T1000 (cell line): ENCODE measurements at places on chromosomes 4 and X.

DNA sequence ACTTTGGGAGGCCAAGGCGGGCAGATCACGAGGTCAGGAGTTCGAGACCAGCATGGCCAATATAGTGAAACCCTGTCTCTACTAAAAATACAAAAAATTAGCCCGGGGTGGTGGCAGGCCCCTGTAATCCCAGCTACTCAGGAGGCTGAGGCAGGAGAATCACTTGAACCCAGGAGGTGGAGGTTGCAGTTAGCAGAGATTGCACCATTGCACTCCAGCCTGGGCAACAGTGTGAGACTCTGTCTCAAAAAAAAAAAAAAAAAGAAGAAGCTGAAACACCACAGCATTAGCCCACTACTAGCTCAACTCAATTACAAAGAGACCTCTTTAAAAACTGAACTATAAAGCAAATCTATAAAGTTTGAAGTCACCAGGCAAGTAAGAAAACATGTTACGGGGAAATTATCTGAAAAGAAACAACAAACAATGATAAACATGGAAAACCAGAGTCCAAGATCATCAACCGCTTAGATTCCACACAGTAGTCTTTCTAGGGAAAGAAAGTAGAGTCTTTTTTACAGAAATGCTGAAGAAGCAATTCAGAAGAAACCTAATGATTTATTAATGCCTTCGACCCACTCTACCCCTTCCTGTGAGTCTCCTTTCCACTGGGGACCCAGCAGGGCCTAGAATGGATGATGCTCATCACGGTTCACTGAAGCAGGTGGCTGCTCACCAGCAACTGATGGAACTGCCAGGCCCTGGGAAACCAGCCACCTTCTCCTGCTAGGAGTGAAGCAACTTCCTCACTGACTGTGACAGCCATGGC, 6.6 kb downstream of the SAT1 start:
- DNase-seq = no peak

- no peak for DNase-seq
These were observed 237.7 kb downstream of the DCTD start for GRCh38 chr4:182679533-182679932.

DNA sequence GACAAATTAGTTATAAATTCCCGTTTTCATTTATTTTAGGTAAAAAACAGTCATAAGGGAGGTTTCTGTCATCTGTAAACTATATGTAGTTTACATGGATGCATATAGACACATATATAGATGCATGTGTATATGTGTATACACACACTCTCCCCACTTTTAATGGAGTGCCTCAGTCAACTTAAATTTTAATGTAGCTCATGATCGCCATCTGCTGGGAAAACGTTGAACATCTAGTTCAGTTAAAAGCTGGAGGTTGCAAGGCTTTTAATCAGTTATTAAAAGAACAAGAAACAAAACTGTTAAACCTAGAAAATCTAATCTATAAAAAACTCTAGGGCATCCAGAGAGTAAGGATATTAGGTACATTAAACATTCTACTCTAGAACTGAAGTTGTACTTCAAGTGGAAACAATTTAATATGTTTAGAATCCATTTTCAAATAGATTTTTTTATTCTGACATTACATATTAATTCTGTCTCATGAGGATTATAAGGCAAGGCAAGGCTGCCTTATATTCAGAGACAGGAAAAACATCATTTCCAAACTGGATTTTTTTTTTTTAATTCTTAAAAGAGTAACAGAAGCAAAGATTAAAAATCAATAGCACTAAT, 122.6 kb downstream of the SHISA3 start:
- DNase-seq = peak; percentile 43

DNA sequence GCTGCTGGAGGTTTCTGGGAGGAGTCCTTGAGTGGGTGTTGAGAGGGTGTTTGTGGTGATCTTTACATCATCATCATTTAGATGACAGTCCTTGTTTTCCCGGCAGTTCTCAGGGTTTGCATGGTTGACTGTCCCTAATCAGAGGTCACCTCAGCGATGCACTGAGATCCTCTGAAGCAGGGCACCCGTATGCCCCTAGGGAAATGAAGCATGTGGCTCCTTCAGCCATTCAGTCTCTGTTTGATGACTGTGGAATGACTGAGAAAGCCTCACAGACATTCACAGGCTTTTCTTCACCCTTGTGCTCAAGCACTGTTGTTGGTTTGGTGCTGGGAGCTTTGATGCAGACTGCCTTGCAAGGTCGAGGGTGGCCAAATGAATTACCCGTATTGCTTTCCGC, 474.7 kb downstream of the SPRY1 start:
- DNase-seq = no peak

GRCh38 chrX:68232206-68232605, 201.1 kb downstream of the OPHN1 start:
- DNase-seq = no peak
